Activated CD4-positive, alpha-beta memory T cell treated with anti-CD3 and anti-CD28 coated beads for 36 hours (primary cell): ENCODE measurements at places on chromosomes 3 and 15. TPM values are rescaled to one million over a fixed set of nuclear protein-coding genes. Genes with fewer than 3 reads are reported as not detected.

Gene ZNF662
- 0.39 TPM for total RNA-seq

Gene INKA1
- total RNA-seq: 1.0 TPM

Gene SCN11A
- 0.02 TPM for total RNA-seq

DNA sequence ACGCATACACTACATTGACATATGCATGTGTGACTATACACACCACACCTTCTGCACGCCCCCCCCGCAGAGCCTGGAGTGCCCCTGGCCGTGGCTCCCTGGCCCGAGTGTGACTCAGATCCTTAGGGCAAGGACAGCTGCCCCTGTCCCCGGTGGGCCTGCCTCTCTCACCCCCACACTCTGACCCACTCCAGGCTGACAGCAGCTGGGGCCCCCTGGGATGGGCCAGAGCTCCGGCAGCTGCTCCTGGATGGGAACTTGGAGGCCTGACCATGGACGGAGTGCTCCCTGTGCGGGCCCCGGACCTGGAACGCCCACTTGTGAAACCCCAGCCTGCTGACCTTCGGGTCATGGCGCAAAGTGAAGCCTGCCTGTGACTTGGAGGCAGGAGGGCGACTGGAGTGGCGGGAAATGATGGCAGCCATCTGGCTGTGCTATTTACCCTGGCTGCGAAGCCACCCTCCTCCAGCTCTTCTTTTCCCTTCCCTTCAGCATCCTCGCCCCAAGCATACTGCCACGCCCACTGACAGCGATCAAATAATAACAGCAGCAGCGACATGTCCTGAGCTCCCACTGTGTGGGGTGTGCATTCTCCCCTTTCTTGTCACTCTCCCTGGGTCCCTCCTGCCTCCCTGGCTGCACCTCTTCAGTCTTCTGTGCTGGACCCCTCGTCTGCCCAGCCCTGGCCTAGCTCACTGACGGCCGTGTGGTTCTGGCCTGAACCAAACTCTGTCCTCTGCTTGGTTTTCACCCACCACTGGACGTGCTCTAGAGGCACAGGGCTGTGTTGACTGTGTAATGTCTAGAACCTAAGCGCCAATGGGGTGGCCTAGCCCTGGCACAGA lies 90.7 kb upstream of the MEF2A start:
- H3K4me3 ChIP-seq: no peak overlapping the region
- H3K27me3 ChIP-seq: no peaks in the 10 kb centered on the region
- no peak for DNase-seq
- peaks cover 4% of the 10 kb centered on the region for H3K4me1 ChIP-seq

DNA sequence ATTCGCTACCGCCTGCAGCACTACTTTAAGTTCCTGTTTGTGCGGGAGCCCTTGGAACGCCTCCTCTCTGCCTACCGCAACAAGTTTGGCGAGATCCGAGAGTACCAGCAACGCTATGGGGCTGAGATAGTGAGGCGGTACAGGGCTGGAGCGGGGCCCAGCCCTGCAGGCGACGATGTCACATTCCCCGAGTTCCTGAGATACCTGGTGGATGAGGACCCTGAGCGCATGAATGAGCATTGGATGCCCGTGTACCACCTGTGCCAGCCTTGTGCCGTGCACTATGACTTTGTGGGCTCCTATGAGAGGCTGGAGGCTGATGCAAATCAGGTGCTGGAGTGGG lies 995 bp downstream of the CHST14 start:
- H3K36me3 ChIP-seq: no peaks in the 10 kb centered on the region
- H3K27ac ChIP-seq: peak overlapping the region; percentile 76
- peak overlapping the region; percentile 84 for H3K4me3 ChIP-seq
- peak; percentile 37 for DNase-seq
- H3K27me3 ChIP-seq: no peaks in the 10 kb centered on the region

DNA sequence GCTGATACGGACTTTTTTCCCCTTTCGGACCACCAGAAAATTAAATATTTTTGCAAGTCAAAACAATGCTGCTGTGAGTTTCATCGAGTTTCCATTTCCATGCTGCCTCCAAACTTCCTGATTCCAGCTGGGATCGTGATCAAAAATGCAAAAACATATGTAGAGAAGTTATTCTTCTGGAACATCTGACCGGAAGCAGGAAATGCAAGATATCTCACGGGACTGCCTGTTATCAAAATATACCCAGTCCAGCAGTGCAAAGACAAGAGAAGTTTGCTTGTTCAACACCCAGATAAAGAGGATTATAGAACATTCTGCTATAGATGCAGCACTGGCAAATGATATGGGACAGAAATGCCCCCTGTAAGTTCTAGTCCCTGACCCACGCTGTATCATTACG lies 726.7 kb upstream of the NR2F2 start:
- H3K27ac ChIP-seq: no peak overlapping the region
- H3K36me3 ChIP-seq: no peaks in the 10 kb centered on the region
- DNase-seq: no peak
- H3K4me1 ChIP-seq: no peaks in the 10 kb centered on the region
- no peaks in the 10 kb centered on the region for H3K27me3 ChIP-seq

DNA sequence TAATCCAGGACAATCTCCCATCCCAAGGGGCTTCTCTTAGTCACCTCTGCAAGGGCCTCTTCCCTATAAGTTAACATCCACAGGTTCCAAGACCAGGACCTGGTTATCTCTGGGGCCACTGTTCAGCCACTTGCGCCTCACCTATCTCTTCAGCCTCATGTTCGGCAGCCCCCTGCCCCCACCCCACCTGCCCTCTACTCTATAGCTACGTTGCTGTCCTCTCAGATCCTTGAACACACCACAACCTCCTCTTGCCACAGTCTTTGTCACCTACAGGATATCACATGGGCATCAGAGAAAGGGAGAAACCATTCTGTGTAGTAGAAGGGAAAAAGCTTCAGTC lies 33.9 kb downstream of the SLC41A3 start:
- no peak for DNase-seq
- peaks cover 1% of the 10 kb centered on the region for H3K36me3 ChIP-seq
- no peak overlapping the region for H3K4me3 ChIP-seq

- H3K4me3 ChIP-seq: no peak overlapping the region
- no peaks in the 10 kb centered on the region for H3K4me1 ChIP-seq
- DNase-seq: no peak
- no peaks in the 10 kb centered on the region for H3K27me3 ChIP-seq
- H3K27ac ChIP-seq: no peak overlapping the region
Measured at GRCh38 chr15:22956978-22957260, 23.2 kb downstream of the CYFIP1 start.

DNA sequence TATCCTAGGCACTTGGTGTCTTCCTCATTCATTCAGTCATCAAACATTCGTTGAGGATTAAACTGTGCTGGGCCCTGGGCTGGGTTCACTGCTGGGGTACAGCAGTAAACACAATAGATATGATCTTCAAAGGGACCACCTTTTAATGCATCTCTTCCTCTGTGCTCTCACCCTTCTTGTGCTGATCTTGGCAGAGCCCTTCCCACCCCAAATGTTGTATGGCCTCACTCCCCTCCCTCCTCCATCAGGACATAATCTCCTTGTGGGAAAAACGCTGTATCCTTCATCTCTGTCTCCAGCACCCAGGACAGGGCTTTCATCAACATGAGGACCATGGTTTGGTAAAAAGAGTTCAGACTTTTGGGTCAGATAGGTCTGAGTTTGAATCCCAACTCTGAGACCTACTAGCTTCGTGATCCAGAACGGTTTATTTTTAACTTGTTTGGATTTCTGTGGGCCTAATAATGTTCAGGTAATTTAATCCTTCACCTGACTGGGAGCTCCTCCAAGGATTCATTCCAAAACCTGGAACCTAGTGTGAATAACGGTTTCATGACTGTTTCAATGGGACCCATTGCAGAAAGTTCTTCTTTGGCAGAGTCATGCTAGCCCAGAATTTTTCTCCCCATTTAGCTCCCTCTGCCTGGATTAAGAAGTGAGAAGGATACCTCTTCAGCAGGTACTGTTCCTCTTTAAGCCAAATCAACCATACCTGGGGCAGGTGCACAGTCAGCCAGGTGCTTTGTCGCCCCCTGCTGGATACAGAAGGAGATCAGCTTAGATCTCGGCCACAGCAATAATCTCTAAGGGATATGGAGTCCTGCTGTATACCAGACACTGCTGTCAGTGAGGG lies 5.2 kb upstream of the WNT7A start:
- no peaks in the 10 kb centered on the region for H3K36me3 ChIP-seq
- peaks cover 16% of the 10 kb centered on the region for H3K27me3 ChIP-seq
- H3K27ac ChIP-seq: peak overlapping the region; percentile 25
- H3K4me1 ChIP-seq: no peaks in the 10 kb centered on the region
- H3K4me3 ChIP-seq: no peak overlapping the region

DNA sequence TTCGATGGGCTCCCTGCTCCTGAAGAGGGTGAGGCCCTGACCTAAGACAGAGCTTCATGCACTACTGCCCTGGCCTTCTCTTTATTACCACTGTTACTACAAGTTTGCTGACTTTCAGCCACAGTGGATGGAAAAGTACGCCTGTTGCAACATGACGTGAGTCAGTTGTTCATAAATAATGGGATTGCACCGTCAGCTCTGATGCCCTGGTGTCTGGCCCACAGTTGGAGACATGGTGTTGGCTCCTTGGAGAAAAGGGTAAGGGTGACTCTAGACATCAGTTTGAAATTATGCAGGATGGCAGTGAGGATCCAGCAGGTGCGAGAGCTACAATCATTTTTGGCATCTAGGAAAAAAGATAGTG lies 5.5 kb downstream of the PAQR5 start:
- peaks cover 37% of the 10 kb centered on the region for H3K27me3 ChIP-seq
- H3K4me3 ChIP-seq: no peak overlapping the region
- no peak overlapping the region for H3K27ac ChIP-seq
- no peaks in the 10 kb centered on the region for H3K4me1 ChIP-seq

- H3K36me3 ChIP-seq: peaks cover 13% of the 10 kb centered on the region
- no peak for DNase-seq
- H3K4me1 ChIP-seq: peaks cover 43% of the 10 kb centered on the region
- H3K27me3 ChIP-seq: peaks cover 1% of the 10 kb centered on the region
- peak overlapping the region; percentile 78 for H3K4me3 ChIP-seq
- peak overlapping the region; percentile 85 for H3K27ac ChIP-seq
Measured at GRCh38 chr3:71580636-71581456, 2.7 kb downstream of the FOXP1 start.

DNA sequence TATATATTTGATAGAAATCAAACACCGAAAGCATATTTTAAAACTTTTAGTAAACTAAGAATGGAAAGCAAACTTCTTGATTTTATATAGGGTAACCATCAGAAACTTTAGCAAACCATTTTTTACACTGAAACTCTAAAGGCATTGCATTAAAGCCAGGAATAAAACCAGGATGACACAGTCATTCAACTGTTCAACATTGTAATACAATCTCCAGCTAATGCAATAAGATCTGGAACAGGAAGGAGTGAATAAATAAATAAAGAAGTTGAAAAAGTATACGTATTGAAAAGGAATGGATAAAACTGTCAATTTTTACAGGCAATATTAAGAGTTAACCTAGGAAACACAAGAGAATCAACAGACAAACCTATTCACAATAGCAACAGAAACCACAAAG lies 181.9 kb upstream of the TTC14 start:
- H3K36me3 ChIP-seq: no peaks in the 10 kb centered on the region
- H3K27me3 ChIP-seq: no peaks in the 10 kb centered on the region
- no peak overlapping the region for H3K27ac ChIP-seq
- DNase-seq: no peak

- no peaks in the 10 kb centered on the region for H3K36me3 ChIP-seq
- H3K4me3 ChIP-seq: no peak overlapping the region
- H3K27me3 ChIP-seq: peaks cover 29% of the 10 kb centered on the region
- no peak overlapping the region for H3K27ac ChIP-seq
- peaks cover 7% of the 10 kb centered on the region for H3K4me1 ChIP-seq
Measured at GRCh38 chr15:38247336-38247735, 5.3 kb upstream of the SPRED1 start.
